ENCODE measurements at places on chromosomes 6 and 20.
A peak's percentile ranks its signal among the peaks of the same experiment; 100 is the strongest.

DNA sequence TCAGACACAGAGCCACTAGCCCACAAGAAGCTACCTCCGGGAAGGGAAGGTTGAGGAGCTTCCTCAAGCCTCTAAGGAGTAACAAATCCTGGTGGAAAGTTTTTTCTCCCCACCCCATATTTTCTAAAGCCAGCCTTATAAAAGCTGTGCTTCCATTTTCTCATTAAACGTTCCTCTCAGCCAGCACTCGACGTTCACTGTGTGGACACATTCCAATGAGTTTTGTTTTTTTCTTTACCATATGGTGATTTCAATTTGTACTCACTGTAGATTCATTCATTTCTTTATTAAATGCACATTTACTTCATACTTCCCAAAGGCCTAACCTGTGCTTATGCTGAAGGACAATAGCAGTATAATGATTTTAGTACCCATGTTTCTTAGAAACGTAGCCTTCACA, 194.4 kb upstream of the FLRT3 start:
- DNase-seq: no peak

DNA sequence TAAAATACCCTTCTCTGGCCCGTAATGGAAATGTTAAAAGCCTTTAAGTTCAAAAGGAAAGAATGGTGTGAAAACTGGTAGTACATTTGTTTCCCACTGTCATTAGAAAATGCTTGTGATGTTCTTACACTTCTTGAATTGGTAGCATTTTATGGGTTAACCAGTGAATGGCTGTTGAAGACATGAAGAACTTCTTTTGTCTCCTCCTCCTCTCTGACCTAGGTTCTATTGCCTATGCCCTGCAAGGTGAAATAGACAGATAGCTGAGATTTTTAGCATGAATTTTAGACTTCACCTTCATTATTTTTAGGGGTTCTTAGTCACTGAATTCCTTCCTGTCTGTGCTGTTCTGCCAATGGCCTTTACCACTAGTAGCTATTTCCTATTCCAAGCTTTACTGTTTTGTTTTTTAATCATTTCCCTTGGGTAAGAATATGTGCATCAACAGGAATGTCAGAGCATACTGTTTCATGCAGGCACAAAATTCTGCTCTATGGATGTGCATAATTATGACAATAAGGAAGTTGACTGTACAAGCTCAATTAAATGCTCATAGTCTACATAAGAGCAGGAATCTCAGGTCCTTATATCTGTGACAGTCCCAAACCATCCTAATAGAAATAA, 4.9 kb downstream of the TNFAIP3 start:
- no peak for DNase-seq

GRCh38 chr20:1816384-1817381, 78.5 kb upstream of the SIRPA start:
- peak; percentile 85 for DNase-seq

GRCh38 chr6:104466306-104466705, 393.4 kb downstream of the HACE1 start:
- DNase-seq: no peak

- DNase-seq: no peak
Measured at GRCh38 chr6:3305216-3305565, 46.4 kb downstream of the PSMG4 start.

GRCh38 chr20:3164763-3165410, 5.2 kb upstream of the FASTKD5 start:
- DNase-seq: no peak

DNA sequence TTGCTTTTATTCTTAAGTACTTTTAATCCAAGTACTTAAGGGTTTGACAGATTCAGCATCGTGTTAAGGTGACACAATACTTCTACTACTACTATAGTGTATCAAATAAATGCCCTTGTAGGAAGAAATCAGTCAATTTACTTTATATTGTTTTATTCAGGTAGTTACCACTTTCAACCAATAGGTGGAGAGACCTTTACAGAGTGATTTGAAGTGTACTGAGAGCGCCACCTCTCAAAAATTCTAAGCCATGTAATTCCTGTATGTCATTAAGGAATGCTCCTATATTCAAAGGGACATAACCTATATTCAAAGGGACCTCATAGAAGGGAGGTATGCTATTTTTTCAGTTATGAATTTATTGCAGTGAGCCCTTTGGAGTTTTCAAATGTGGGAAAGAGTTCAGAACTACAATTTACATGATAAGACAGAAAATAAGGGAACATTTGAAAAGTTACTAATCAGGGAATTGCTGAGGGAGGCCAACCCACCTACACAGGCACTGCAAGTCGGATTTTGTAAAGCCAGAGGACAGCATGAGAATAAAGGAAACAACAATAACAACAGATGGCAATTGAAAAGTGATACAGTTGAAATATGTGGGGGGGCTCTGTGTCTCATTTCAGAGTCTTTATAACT, 955.6 kb downstream of the TBC1D32 start:
- DNase-seq: peak; percentile 61

GRCh38 chr20:50845566-50846215, 50.8 kb downstream of the BCAS4 start:
- no peak for DNase-seq

GRCh38 chr20:50686821-50687220, 4.5 kb downstream of the RIPOR3 start:
- DNase-seq: no peak

- DNase-seq: peak; percentile 91
Measured at GRCh38 chr20:40689943-40690835, 1.2 kb upstream of the MAFB start.

DNA sequence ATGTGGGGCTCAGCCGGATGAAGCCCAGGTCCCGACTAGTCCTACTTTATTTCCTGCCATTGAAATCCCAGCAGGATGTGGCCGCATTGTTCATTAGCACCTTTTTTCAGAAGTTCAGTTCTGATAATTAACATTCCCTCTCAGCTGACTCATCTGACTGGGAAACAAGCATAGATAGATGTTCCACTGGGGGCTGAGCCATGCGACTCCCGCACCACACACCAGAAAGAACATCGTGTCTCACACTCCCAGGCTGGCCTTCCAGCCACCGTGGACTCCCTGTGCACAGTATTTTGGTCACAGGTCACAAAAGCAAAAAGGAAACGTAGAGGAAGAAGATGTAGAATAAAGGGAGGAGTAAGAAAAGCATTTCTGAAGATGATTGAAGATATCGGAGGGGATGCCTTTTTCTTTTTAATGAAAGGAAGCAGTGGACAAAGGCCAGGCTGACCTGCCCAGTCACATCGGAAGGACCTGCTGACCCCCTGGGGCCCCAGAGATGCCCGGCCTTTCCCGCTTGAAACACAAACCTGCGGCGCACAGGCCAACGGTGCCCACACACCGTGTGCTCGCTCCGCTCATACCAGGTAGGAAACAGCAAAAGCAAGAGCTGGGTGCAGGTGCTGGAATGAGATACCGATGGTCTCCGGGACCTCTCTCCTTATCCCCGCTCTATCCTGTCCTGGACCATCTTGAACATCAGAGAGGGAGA, 11.8 kb downstream of the RPS6KA2 start:
- DNase-seq: peak; percentile 37

- no peak for DNase-seq
Measured at GRCh38 chr20:51223183-51223720, 200.3 kb upstream of the KCNG1 start.

DNA sequence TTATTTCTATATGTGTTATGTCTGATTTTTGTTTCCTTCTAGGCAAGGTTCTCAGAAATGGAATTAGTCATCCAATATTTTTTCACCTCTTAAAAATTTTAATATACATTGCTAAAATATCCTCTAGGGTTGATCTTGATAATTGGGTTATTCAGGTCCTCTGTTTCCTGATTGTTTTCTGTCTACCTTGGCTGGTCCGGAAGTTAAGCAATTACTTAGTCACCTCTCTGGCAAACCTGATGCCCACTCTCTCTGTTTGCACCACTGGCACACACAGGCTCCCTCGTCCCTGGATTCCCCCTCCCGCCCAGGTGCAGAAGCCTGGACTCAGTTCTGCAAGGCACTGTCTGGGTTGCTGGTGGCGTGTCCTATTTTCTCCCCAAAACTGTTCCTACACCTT, 27.7 kb downstream of the CST9L start:
- DNase-seq: no peak

DNA sequence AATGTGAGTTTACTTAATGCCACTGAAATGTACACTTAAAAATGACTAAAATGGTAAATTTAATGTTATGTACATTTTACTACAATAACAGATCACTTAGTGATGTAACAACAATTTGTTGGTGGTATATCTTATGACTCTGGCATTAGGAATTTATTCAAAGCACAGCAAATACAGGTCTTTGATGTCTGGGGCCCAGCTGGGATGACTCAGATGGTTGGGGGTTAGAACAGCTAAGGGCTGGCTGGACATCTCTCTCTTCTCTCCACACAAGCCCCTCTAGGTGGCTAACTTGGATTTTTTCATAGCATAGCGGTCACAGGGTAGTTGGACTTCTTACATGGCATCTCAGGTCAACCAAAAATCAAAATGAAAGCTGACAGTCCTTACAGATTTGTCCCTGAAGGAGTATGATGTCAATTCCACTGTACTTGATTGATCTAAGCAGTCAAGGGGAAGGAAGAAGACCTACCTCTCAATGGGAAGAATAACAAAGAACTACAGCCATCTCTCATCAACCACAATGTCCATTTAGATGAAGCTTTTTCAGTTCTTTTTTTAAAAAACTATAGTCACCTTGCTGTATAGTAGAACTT, 37.5 kb upstream of the LCA5 start:
- peak; percentile 65 for DNase-seq

- DNase-seq: peak; percentile 84
Measured at GRCh38 chr6:15473741-15474161, 189.1 kb downstream of the DTNBP1 start.

DNA sequence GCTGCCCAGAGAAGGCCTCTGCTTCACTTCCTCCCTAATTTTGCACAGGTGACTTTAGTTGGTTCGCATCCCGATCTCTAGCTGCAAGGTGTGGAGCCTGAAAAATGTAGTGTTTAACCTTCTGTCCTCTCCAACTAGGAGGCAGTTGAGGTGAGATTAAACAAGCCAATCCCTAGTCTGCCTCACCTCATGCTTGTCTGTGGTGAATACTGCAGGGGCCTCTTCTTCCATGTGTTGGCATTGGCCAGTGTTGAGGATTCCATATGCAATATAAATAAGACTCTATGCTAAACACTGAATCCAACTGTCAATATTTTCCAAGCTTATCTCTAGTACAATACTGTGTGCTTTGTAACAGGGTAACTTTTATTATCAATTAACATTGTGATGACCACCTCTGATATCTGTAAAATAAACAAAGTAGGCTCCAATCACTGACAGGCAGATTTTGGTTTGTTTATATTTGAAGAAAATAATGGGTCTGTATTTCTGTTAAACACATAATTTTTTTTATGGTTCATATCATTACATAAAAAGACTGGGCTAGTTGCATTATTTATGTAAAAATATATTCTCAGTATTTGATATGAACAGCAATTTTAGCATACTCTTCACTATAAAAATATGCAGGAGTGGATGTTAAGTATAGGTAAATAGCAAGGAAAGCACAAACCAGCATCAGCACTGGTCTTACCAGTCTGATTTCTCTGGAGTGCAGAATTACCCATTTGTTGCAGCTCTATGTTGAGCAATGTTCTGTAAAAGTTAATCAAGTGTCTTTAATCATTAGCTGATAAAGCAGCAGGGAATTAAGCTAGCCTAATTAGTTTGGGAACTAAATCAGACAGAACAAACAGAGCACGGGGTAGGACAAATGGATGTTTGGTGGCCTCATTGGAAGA, 74.0 kb downstream of the ANKRD6 start:
- DNase-seq: no peak

- peak; percentile 80 for DNase-seq
Measured at GRCh38 chr6:32700391-32701040, 34.1 kb upstream of the HLA-DQB1 start.

DNA sequence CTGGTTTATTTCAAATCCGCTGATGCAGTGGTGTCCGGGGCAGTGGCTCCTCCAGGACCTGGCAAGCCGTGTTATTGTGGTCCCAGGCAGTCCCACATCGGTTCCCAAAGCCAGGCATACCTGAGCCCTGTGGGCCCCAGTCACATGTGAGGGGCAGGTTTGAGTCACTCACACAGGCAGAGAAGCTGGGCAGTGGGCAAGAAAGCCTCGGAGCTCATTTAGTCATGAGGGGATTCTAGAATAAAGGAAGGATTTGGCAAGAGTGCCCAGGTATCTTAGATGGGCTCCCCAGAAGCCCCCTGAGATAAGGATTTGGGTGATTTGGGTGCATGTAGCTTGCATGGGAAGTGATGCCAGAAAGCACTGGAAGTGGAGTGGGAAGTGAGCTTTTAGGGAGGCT, 37.3 kb downstream of the SYNDIG1 start:
- no peak for DNase-seq

DNA sequence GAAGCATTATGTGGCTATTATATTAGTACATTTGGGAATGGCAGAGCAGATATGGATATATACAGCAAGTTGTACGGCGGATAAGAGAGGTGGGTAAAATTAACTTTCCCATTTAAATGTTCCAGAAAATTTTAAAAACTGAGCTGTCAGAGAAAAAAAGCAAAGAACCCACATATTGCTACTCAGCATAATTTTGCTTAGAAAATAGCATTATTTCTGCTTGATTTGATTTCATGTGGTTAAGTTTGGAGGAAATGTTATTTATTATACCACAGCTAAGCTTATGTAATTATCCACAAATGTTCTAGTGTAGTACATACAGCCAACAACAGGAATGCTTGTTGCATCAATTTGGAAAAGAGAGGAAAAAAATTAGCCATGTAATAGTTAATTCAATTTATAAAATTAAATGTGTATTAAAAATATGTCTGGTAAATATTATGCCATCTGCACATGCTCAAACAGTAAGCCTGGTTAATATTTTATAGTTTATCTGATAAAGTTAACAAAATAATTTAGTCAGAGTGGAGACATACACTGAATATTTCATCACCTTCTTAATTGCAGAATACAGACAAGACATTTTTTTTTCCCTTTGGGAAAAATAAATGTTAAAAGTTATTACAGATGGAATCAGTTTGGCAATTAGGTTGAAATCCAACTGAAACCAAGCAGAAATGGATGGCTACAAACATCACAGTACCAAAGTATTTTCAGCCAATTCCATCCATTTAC, 172.1 kb upstream of the ID4 start:
- no peak for DNase-seq
